Activated CD8-positive, alpha-beta memory T cell treated with anti-CD3 and anti-CD28 coated beads, Interleukin-2, amount 10 ng/mL, durations not matched to agents 7 days and 5 days (primary cell): ENCODE measurements at places on chromosomes 2 and 18. TPM values are rescaled to one million over a fixed set of nuclear protein-coding genes. Genes with fewer than 3 reads are reported as not detected.
A peak's percentile ranks its signal among the peaks of the same experiment; 100 is the strongest.

DNA sequence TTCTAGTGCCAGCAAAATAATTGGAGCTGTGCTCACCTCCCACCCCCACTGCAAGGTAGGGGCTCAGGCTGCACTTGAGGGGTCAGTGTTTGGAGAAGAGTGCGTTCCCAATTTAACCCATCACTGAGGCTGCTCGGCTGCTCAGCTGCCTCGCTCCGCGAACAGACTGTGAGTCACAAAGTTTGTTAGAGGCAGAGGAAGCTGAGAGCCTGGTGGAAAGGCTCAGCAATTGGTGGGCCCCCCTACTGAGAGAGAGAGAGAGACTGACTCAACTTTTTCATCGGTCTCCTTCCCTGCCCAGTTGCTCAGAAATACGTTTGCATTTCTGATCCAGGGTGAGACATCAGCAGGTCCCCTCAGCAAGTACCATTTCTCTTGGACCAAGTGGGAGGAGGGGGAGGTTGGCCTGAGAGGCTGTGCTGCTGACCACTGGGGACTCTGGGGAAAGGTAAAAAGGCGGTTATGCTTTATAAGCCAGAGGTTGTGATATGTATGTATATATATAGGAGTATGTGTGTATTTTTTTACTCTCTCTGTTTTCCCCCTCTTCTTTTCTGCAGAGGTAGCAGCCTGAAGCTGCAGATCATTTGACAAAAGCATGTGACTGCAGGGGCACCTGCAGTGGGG is 1.5 kb downstream of the EFR3B start:
- H3K4me3 ChIP-seq, result peak overlapping the region; percentile 63
- H3K27ac ChIP-seq, result no peak overlapping the region
- peaks cover 23% of the 10 kb centered on the region for H3K4me1 ChIP-seq
- DNase-seq, result peak; percentile 64
- no peaks in the 10 kb centered on the region for H3K36me3 ChIP-seq

DNA sequence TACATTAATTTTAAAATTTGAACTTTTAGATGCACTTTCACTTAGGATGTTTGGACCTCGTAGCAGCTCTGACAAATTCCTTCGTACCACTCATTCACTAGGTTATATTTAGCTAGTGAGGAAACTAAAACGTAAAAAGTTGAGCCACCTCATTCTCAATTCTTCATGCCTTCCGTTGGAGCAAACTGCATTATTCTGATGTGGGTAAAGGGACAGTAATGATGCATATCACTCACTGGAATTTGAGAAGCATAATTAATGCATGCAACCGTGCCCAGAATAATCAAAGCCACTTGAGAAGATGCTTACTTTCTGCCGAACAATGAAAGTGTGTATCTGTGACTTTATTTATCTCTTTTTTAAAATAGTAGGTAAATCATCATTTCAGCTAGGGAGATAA is 2.2 kb downstream of the CNOT9 start:
- DNase-seq, result no peak
- H3K27me3 ChIP-seq, result no peaks in the 10 kb centered on the region
- H3K4me3 ChIP-seq, result peak overlapping the region; percentile 89
- H3K4me1 ChIP-seq, result peaks cover 49% of the 10 kb centered on the region
- H3K27ac ChIP-seq, result peak overlapping the region; percentile 99

Gene MYO1B
- total RNA-seq, result 4.3 TPM

DNA sequence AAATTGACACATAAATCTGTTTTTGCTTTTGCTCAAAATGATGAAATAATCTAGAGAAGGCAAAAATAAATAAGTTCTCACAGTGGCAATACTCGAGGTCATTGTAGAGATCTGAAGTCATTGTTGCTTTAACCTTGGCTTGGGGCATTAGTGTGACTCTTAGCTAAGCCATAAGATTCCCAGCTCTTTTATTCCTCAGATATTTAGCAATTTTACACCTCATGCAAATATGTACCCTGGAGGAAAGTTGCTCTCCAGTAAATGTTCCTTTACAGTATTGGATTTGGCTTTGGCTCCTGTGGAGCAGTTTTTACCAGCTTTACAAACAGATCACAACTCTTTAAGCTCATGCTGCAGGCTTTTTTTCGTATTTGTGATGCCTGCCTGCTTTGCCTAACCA is 134.2 kb upstream of the NABP1 start:
- no peak overlapping the region for H3K4me3 ChIP-seq
- H3K36me3 ChIP-seq, result no peaks in the 10 kb centered on the region
- H3K27me3 ChIP-seq, result peaks cover 9% of the 10 kb centered on the region
- H3K27ac ChIP-seq, result no peak overlapping the region

DNA sequence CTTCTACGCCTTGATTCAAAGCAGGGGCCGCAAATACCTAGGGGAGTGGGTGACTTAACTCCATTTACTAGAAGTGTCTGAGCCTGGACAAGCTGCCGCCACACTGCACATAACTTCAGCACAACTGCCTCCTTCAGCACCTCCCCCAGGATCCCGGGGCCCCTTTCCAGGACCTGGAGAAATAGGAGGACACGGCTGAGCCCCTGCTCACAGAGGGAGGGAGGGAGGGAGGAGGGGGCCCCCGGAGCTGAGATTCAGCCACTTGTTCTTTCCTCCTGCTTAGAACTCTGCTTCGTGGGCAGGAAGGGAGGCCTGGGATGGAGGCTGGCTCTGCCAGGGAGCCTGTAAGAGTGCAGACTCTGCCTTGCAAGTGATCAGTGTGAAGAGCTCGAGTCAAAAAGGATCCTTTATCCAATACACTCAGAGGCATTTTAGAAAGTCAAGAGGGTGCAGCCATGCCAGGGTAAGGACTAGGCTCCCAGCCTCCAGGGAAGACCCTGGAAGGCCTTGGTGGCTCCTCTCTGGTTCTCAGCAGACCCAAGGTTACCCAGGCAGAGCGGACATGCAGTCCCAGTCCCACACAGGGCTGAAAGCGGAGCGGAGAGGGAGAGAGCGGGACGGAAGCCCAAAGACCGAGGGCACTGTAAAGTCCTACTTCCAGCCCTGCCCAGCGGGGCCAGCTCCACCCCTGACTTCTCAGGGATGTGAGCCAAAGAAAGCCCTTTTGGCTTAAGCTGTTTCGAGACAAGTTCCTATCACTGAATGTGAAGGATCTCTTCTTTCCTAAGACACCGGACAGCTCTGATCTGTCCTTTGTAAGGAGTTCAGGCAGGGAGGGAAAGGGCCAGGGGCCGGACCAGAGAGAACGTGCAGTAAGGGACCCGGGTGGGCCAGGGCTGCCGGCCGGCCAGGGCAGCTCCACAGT is 8.6 kb upstream of the ARMC9 start:
- peaks cover 54% of the 10 kb centered on the region for H3K27me3 ChIP-seq
- H3K36me3 ChIP-seq, result no peaks in the 10 kb centered on the region

DNA sequence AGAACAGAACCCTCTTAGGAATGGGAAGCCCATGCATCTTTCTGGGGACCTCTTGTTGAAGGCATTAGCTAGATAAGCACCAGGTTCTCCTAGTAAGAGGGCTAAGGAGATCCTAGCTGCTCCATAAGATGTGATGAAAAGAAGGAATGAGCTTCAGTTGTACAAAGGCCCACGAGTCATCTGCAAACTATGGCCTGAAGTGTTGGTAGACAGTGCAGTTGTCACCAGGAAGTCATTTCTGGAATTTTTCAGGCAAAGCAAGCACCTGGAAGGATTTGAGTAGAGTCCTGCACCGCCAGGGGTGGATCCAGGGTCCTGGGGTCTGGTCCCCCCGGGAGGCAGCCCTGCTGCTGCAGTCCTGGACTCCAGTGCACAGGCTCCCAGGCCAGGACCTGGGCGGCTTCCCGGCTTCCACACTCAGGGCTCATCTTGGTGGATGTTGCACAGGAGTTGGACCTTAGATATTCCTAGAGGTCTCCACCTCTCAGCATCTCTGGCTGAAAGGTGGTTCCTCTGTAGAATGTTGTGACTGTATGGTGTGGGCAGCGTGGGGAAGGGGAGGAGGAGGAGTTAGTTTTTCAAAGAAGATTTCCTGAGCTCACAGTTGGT is 85.3 kb downstream of the LDLRAD4 start:
- no peak overlapping the region for H3K4me3 ChIP-seq
- H3K4me1 ChIP-seq, result peaks cover 14% of the 10 kb centered on the region
- peaks cover 21% of the 10 kb centered on the region for H3K27me3 ChIP-seq

GRCh38 chr2:115584507-115584906 is 1142.1 kb downstream of the DPP10 start:
- H3K4me1 ChIP-seq, result no peaks in the 10 kb centered on the region
- no peak overlapping the region for H3K27ac ChIP-seq
- no peak overlapping the region for H3K4me3 ChIP-seq
- DNase-seq, result no peak

DNA sequence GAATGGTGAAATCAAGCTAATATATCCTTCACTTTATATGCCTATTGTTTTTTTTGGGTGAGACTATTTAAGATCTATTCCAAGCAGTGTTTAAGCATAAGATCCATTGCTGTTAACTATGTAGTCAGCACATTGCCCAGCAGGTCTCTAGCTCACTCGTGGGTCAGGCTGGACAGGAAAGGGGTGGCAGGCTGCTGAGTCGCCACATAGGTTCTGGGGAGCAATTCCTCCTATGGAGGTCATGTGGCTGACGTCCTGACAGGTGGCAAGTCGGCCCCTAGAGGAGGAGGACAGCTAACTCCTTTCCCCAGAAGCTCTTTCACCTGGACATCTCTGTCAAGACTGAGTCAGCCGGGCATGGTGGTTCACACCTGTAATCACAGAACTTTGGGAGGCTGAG is 13.9 kb upstream of the RAB31 start:
- H3K4me3 ChIP-seq, result no peak overlapping the region
- H3K4me1 ChIP-seq, result peaks cover 13% of the 10 kb centered on the region
- DNase-seq, result no peak
- H3K36me3 ChIP-seq, result no peaks in the 10 kb centered on the region
- H3K27me3 ChIP-seq, result peaks cover 52% of the 10 kb centered on the region
- no peak overlapping the region for H3K27ac ChIP-seq

DNA sequence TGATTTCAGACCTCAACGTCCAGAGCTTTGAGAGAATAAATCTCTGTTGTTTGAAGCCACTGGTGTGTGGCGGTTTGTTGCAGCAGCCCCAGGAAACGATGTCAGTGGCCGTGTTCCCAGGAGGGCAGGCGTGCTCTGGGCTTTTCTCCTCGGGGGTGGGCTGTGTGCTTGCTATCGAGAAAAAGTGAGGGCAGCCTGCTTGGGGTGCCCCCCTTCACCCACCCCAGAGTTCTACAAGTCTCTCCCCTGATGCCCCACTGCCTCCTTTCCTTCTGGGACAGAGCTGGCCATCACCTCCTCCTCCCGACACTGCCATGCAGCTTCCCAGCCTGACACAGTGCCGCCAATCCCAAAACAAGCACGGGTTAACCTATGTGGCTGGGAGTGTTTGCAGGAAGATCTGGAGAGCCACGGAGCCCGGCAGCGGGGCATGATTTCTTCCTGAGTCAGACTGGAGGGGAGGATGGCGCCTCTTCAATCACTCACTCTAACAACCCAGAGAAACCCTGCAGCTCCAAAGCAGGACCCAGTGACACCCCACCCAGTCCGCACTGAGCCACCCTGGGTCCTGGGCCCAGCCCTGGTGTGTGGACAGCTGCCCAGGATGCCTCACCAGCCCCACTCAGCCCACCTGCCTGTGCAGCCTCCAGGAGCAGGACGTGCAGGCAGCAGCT is 213.7 kb upstream of the RAB6C start:
- no peaks in the 10 kb centered on the region for H3K4me1 ChIP-seq
- H3K27me3 ChIP-seq, result no peaks in the 10 kb centered on the region
- H3K4me3 ChIP-seq, result no peak overlapping the region
- H3K36me3 ChIP-seq, result no peaks in the 10 kb centered on the region
- DNase-seq, result no peak

DNA sequence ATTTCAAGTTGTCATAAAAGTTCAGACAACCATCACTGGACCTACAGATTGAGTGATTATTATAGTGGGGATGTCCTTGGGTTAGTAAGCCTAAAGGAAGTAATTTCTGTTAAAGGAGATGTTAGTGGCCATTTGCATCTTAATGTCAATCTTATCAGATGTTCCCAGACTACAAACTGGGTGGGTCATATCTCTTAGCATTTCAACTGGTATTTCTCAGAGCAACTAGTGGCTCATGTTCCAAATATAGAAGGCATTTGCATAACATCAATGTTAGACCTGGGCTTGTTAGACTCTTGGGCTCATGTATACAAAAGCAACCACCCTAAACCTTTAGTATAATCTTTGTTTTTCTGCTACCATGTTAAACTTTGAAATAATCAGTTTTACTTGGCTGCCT is 17.9 kb downstream of the PLEKHA3 start:
- H3K4me1 ChIP-seq, result peaks cover 4% of the 10 kb centered on the region
- H3K36me3 ChIP-seq, result peaks cover 62% of the 10 kb centered on the region
- no peak overlapping the region for H3K4me3 ChIP-seq
- no peak overlapping the region for H3K27ac ChIP-seq
- no peak for DNase-seq

Gene CRACDL
- total RNA-seq, result 0.18 TPM

DNA sequence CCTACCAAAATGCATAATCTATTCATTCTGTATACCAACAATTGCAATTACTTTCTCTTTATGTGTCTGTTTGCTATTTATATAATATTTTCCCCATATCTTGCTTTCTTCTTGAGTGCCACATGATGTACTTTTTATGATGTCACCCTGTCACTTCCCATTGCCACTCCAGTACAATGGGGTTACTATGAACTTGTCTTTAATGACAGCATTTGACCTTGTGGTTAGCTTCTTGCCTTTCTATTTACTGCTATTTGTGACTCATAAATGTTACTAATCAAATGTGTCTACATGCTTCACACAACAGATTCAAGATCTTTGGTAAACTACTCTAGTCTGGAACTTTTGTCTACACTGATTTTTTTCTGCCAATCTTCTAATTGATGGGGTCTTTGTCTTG is 486.3 kb downstream of the NR4A2 start:
- no peaks in the 10 kb centered on the region for H3K27me3 ChIP-seq
- DNase-seq, result no peak
- H3K4me1 ChIP-seq, result no peaks in the 10 kb centered on the region
- H3K4me3 ChIP-seq, result no peak overlapping the region
- H3K27ac ChIP-seq, result no peak overlapping the region

Gene TET3
- 13.7 TPM for total RNA-seq

Gene C2orf69
- 19.5 TPM for total RNA-seq

DNA sequence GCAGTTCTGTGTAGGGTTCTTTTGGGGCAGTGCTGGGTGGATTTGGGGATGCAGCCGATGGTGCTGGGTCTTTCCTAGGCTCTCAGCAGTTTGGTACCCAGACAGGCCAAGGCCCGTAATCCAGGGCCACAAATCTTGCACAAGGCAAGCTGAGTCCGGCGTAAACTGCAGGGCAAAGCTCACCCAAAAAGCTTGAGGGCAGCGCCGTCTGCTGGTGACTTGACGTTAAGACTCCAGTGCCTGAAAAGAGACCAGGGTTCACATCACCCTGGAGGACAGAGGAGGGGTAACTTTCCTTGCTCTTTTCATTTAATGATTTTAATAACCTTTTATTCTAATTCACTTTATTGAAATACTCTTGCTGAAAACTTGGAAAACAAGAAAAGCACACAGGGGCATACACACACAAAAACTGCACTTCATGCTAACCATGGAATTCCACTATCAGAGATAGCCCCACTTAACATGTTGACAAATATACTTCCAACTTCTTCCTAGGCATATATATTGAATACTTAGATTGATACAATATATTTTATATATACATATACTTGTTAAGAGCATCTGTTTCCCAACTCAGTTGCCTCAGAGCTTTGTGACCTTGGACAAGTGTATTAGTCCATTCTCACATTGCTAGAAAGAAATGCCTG is 38.9 kb downstream of the CNGA3 start:
- no peak overlapping the region for H3K4me3 ChIP-seq
- H3K27ac ChIP-seq, result no peak overlapping the region
- peaks cover 28% of the 10 kb centered on the region for H3K27me3 ChIP-seq
- H3K36me3 ChIP-seq, result no peaks in the 10 kb centered on the region
- peaks cover 2% of the 10 kb centered on the region for H3K4me1 ChIP-seq
